ENCODE measurements at places on chromosomes 5 and 9.

- DNase-seq: no peak
Measured at GRCh38 chr5:150862070-150862469, 15.7 kb downstream of the IRGM start.

GRCh38 chr9:104233366-104233765 is 139.3 kb downstream of the SMC2 start:
- DNase-seq: no peak

- DNase-seq: no peak
Measured at GRCh38 chr5:122842016-122842580, 3.3 kb upstream of the SNX24 start.

- no peak for DNase-seq
Measured at GRCh38 chr9:20408513-20408912, 213.8 kb downstream of the MLLT3 start.

GRCh38 chr5:20359377-20359776 is 371.4 kb upstream of the CDH18 start:
- no peak for DNase-seq

GRCh38 chr9:121836366-121836885 is 185.0 kb downstream of the DAB2IP start:
- DNase-seq: no peak

DNA sequence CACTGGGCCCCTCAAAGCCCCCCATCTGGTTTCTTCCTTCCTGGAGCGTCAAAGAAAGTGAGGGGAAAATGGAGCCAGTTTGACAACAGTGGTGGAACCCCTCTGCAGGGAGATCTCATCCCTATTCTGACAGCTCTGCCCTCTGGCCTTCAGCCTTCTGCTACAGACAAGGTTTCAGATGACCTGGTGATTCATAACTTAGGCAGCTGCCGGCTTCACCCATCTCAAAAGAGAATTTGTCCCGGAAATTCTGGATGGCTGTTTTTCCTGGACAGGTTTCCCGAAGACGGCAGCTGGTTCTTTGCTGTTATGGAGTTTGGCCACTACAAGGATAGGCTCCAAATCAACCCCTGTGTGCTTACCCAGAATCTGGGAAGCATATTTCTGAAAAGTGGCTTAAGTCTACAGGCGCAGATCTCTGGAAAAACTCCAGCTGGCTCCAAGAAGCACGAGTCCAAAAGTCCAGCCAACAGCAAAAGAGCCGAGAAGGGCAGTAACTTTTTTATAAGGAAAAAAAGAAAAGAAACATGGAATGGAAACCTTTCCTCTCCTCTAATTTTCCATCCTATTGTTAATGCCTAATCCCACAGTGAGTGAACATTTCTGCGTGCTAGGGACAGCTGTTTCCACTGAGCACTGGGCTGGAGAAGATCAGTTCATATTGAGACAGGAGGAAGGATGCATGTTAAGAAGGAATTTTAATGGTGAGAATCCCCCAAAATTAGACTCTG is 54.5 kb downstream of the ZNF366 start:
- peak; percentile 41 for DNase-seq

- no peak for DNase-seq
Measured at GRCh38 chr9:21153336-21154017, 11.8 kb upstream of the IFNW1 start.

GRCh38 chr5:149616727-149617285 is 35.5 kb downstream of the ARHGEF37 start:
- no peak for DNase-seq

DNA sequence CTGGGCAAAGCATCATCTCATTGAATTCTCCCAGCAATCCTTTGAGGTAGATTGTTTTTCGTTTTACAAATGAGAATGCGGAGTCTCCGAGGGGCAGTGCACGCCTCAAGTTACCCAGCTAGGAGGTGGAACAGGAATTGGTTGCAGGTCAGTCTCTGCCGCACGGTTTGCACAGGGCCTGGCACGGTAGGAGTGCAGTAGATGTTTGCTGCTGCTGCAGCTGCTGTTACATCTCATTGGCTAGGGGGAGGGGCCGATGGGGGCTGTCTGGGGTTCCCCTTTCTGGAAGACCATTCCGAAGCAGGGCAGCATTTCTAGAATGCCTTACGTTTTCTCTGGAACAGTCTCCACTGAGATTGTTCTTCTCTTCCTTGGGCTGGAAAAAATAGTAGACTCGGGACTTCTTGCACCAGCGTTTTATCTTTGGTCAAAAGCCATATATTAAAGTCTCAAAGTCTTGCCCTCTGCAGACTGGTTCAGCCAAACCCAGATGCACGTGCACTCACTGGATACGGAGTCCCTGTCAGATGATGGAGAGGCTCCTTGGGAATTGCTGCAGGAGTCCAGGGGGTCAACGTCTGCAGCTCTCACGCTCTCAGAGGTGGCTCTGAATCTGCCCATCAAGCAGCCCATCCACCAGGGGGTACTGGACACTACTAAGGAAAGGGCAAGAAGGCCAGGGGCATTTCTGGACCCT is 1.2 kb downstream of the USP20 start:
- DNase-seq: no peak

- DNase-seq: no peak
Measured at GRCh38 chr5:33774341-33774740, 117.4 kb downstream of the ADAMTS12 start.

DNA sequence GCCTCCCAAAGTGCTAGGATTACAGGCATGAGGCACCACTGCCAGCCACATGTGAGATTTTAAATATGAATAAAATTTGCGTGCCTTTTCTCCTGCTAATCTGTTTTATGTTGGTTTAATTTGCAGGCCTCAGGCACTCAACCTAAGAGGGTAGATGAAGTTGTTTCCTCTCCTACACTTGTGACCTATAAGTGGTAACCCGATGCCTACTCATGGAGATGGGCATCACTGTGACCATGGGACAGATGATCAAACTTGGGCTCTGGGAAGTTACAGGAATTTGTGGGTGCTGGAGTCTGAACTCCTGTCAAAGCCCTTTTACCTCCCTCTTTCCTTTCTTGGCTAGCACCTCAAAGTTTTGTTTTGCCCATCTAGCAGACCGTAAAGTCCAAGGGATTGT is 1.1 kb downstream of the SLC28A3 start:
- no peak for DNase-seq

- no peak for DNase-seq
Measured at GRCh38 chr9:117704597-117704996, 394 bp downstream of the TLR4 start.

DNA sequence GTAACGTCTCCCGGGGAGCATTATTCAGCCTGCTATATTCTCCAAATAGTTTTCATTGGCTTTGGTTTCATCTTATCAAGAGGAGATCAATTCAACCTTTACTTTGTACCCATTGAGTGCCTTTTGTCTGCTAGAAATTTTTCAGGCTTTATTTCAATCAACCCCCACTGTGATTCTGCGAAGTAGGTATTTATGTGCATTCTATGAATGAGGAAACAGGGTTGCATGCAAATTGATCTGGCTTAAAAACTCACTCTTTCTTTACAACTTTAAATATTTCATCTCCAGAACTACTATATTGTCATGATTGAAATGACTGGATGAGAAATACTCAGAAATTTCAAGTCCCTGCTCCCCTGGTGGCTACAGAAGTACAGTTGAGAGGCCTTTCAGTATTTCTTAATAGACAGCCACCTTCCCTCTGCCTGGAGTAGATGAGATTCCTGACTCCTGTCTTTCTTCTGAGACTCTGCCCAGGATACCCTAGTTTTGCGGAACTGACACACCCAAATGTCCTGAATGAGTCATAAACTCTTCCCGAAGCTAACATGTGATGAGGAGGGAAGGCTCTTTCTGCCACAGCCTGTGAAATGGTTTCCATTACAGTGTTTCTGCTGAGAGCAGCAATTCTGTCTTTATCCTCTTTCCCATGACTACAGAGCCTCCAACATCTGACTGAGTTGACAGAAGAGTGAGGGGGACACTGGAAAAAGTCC is 52.6 kb upstream of the TNC start:
- DNase-seq: no peak

DNA sequence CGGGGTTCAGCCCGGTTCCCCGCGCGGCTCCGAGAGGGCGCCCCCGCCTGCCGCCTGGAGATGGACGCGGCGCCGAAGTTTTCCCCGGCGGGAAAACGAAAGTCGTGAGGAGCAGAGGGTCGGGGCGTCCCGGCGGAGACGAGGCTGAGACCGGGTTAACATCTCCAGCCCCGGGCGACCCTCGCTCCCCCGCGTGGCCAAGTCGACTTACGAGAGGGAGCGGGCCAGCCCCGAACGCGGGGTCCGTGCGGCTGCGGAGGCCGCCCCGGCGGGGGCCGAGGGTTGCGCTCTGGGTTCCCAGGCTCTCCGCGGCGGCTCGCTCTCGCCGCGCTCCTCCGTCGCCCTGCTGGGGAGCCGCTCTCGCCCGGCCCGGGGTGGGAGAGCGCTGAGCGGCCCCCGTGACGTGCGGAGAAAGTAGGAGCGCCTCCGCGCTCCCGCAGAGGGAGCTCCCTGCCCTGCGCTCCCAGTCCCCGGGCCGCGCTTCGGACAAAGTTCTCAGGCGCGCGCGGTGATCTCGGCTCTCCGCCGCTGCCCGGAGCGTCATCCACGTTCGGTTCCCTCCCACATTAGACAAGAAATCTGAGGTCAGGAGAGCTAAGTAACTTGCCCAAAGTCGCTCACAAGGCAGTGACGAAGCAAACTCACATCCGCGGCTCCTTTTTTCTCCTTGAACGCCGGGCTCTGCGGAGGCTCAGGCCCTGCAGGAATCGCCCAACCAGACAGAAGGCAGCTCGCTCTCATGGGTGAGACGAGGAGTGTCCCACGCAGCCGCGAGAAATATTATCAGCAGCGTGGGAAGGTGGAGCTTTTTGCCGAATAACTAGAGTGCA is 1.2 kb upstream of the GCNT4 start:
- DNase-seq: peak; percentile 18

DNA sequence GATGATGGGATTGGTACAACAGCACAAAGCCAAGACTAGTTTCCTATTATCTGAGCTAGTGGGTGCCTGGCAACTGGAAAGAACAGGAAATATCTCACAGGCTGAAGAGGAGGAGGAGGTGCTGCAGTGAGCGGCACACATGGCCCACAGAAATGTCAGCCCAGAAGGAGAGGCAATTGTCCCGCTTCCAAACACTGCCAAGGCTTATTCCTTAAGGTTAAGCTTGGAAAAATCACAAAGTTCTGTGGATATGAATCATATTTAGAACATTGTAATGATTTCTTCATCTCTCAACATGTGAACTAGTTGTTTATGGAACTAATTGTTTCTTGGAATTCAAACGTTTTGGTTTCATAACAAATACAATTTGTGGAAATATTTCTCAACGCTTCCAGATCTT is 1019.5 kb upstream of the SEMA6A start:
- DNase-seq: no peak

GRCh38 chr9:133666845-133667244 is 30.7 kb downstream of the DBH start:
- no peak for DNase-seq

DNA sequence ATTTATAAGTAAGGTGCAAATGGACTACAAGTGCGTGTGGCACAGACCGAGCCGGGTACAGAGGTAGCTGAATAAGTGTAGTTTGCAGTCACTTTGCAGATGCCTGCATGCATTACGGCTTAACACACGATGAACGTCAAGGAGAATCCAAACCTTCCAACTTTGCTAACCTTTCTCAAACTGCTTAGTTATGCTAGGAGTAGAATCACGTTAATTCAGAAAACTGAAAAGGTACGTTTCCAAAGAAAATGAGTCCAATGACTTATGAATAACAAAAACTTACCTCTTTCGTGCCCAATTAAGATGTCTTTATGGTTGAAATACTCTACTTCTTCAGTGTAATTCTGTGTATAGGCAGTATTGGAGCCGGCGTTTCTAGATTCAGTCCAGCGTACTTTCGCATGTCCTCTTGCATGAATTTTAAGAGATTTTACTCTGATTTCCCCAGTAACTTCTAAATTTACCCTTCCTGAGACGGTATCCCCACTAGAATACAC is 539 bp downstream of the ARRDC3 start:
- DNase-seq: peak; percentile 63

DNA sequence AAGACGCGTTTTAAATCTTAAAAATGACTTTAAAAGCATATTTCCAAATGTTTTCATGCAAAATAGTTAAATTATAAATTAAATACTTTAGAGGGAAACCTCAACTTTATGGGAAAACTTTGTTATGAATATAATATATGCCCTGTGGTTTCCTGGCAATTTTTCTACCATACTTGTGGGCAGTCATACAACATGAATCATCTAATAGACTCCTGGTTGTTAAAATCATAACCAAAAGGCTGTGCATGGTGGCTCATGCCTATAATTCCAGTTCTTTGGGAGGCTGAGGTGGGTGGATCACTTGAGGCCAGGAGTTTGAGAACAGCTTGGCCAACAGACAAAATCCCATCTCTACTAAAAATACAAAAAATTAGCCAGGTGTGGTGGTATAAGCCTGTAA is 18.2 kb downstream of the ATP10B start:
- DNase-seq: no peak

DNA sequence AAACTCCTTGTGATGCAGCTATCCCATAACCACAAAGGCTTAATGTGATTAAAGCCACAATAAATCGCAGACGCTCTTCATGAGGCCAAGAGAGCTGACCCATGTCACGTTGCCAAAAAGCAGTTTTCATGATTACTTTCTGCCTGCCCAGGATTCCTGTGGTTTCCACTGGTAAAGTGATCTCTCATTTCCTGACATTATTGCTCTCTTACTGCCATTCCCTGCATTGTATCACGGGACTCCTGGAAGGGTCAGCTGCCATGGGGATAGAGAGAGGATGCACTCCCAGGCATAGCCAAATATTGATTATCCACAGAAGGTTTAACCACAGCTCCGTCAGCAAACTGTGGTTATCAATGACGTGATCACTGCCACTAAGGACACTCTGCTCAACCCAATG is 103.8 kb upstream of the SLC1A3 start:
- DNase-seq: no peak

GRCh38 chr9:3992924-3993323 is 306.9 kb downstream of the GLIS3 start:
- DNase-seq: no peak

DNA sequence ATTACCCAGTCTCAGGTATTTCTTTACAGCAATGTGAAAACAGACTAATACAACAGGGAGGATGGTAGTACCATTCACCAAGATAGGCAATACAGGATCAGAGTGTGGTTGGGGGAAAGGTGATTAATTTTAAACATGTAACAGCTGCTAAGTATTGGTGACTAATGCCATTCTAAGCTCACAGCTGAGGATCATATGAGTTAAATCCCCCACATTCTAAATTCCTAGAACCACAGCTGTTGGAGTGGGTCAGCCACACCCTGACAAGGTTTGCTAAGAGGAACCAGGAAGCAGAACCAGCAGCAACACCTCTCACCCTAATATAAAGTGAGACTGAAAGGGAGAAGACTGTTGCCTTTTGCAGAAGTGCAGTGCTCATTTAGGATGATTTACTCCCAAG is 24.8 kb downstream of the HSPB3 start:
- no peak for DNase-seq

GRCh38 chr5:61860978-61861377 is 445.0 kb upstream of the KIF2A start:
- DNase-seq: no peak

DNA sequence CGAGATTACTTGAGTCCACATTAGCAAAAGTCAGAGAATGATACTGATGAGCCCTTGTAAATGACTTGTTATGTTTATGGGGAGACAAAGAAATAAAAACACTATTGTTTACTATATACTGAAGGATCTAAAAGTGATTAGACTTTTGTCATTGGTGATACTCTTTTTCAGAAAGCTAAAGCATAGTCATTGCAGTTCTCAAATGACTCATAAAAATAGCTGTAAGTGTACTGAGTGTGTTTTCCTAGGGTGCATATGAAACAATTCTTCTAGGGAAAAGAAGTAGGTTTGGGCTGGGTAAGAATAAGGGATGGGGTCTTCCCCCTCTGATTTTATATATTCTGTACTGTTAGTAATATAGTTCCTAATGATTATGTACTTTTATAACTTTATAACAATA is 32.6 kb downstream of the WDR36 start:
- DNase-seq: no peak

- DNase-seq: no peak
Measured at GRCh38 chr5:23627976-23628375, 120.6 kb downstream of the PRDM9 start.
